ENCODE measurements at places on chromosomes 7 and 10.
A peak's percentile ranks its signal among the peaks of the same experiment; 100 is the strongest.

DNA sequence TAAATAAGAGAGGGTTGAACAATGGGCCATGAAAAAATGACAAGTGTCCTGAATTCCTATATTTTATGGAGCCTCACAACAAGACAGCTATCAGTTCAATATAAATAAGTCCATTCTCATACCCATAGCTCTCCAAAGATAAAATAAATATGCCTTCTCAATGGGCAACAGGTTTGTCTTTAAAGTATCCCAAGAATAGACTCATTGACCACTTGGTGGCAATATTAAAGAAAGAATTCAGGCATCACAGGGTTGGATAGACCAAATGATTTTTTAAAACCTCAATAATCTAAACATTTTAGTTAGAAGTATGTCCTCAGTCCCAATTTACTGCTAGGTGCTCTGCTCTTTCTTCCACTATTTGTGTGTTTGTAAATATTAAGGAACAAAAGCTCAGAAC, 165.1 kb upstream of the WNT16 start:
- no peak for DNase-seq

DNA sequence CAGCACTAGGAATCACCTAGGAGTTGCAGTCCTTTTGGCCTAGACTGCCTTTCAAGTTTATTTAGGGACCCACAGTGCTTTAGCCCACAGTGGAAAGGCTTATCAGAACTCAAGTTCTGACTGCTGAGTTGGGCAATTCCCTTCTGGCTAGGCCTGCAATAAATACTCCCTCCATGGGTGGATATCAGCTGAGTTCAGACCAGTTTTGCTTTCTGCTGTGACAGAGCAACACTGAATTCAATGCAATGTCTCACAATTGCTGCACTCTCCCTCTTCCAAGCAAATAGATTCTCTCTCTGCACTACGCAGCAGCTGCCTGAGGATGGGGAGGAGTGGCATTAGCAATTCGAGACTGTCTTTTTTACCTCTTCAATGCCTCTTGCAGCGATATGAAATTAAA, 1153.3 kb downstream of the SORCS1 start:
- DNase-seq = no peak

DNA sequence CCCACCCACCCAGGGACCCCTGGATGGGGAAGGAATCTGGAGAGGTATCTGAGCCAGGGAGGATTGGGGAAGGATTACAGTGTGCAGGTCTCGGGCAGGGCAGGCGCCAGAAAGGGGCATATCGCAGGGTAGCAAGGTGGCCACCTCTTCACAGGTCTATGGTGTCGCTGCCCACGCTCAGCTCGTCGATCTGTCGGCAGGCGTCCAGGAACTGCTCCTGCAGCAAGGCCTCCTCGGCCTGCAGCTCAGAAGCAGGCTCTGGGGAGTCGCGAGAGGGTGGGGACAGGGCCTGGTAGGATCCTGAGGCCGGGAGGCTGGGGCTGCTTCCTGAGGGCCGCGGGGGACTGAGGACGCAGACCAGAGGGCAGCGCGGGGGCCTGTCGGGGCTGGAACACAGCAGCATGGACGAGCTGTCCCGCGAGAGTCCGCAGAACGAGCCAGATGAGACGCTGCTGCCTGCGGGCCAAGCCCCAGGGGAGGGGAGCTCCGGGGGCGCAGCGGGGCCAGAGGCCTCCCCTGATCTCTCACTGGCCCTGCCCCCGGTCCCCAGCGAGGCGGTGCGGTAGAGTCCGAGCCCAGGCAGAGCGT, 7.1 kb upstream of the RBM28 start:
- no peak for DNase-seq

GRCh38 chr10:87079106-87079836, 15.4 kb downstream of the GLUD1 start:
- DNase-seq = no peak

- no peak for DNase-seq
These were observed 102.3 kb upstream of the PPIF start for GRCh38 chr10:79244841-79245504.

- DNase-seq = no peak
These were observed 45.9 kb upstream of the GNAI1 start for GRCh38 chr7:80088705-80089104.

- DNase-seq = peak; percentile 21
These were observed 63.6 kb upstream of the TRIM24 start for GRCh38 chr7:138396251-138397070.

DNA sequence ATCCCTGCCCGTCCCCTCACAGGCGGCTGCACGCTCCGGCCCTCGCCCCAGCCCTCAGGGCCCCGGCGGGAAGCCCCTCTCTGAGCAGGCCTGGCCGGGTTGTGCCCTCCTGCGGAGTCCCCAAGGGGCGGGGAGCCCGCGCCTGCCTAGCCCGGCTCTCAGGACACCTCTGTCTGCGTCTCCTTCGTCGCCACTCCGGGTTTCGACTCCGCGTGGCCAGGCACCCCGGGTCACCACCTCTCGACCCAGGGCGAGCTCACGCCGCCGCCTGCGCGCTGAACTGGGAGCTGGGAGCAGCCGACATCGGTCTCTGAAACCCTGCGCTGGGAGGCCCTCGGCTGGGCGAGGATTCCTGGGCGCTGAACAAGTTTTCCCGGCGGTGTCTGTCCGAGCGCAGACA, 6.2 kb upstream of the OGDHL start:
- DNase-seq = no peak

DNA sequence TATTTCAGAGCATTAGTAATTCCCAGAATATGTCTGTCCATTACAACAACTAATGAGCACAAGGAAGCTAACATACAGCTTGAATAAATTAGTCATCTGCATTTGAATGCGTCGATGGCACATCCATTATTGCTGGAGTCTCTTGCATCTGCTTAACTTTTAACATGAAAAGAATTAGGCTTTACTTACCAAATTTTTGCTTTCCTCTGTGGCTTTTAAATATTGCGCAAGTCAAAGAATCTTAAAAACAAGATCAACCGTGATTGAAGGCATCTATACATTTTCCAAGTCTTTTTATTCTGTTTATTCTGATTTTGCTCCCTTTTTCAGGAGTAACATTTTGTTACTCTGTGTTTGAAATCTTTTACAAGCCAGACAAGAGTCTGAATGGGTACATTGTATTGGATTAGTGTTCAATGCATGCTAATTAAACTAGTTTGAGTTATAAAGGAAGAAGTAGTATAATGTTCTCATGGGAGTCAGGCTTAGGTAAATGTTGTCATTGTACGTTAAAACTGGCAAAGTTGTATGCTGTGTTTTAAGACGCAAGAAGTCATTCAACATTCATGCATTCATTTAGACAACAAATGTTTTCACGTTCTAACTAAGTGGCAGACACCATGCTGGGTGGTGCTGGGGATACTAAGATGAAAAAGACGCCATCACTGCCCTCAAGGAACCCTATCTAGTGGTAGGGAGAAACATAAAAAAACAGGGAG, 4.0 kb upstream of the CACNB2 start:
- no peak for DNase-seq

DNA sequence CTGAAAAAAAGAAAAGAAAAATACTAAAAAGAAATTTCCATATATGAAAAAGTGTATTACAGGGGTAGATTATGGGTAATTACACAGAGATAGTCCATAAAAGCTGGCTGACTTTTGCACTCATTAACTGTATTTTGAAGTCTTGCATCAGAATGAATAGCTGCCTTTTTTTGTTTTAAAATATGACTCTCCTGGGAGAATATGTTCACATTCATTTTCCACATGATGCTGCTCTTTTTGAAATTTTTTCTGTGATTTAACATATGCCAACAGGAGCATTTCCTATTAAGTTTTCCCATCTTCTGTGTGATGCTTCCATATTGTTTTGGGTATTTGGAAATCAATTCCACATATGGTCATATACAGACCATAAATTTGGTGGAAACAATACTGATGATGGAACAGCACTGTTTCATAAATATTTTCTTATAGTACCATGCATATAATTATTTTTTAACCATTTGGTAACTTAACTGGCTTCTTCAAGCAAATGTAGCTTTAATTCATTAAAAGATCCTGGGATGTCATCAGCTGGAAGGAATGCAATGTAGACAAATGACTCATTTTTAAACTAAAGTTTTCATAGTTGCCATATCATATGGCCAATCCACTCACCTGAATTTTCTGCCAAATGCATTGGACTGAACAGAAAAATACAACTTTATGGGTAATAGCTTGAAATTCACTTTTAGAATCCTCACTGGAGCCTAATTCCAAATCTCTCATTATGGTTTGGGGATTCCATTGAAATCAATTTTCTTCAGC, 313.9 kb upstream of the GLI3 start:
- no peak for DNase-seq

- DNase-seq = no peak
These were observed 46.4 kb upstream of the PARD3 start for GRCh38 chr10:34861293-34862021.

GRCh38 chr10:24343686-24344085, 134.7 kb downstream of the KIAA1217 start:
- DNase-seq = no peak

DNA sequence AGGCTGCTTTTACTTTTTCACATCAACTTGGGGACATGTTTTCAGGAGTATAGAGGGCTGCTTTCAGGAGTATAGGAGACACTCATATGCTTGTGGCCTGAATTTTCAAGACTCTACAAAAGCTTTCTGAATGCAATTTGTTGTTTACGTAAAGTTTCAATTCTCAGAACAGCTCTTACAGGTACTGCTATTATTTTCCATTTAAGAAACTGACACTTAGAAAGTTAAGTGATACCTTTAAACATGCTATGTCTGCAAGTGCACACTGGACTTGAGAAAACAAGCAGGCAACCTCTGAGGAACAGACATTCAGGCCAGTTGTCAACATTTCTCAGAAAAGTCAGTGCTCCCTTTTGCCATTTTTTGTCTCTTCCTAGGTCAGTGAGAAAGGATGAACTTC, 70.0 kb upstream of the PHYHIPL start:
- DNase-seq = no peak

- no peak for DNase-seq
These were observed 317.4 kb upstream of the ADARB2 start for GRCh38 chr10:2054728-2055127.
